ENCODE measurements at places on chromosomes 11 and 22.

DNA sequence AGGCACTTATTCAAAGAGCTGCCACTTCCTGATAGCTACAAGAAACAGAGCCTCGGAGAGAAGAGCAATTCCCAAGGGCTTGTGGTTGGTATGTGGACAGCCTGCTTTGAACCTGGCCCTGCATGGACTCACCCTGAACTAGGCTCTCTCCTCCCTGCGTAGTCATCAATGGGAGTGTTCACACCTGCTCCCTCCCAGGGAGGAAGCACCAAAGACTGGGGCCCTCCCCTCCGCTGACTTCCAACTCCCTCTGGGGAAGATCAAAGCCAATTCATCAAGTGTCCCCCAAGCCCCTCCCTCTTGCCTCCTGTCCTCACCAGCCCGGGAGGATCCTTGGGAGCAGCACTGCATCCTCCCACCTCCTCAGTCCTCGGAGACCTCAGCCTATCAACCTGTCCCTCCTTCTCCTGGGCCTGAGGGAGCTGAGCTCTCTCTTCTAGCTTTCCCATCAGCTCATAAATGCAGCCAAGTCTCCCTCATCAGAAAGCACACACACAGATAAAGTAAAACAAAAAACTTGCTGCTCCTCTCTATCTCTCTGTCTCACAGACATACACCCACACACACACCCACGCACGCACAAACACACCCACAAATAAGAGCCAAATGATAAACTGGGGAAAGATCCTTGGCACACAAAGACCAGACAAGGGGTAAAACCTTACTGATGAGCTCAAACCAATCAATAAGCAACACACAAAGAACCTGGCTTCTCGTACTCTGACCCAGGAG lies 3.3 kb downstream of the A4GALT start:
- no peak for DNase-seq

GRCh38 chr11:35253237-35253636 lies 114.3 kb downstream of the CD44 start:
- no peak for DNase-seq

DNA sequence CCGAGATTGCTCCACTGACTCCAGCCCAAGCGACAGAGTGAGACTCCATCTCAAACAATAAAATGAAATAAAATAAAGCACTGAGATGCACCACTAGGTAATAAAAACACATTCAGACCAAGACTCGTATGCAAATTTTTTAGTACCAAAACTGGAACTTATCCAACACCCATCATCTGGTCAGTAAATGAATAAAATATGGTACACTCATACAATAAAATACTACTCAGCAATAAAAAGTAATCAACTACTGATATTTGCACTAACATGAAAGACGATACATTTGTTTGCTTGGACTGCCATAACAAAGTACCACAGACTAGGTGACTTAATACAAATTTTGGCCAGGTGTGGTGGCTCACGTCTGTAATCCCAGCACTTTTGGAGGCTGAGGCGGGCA lies 17.8 kb upstream of the POLD3 start:
- no peak for DNase-seq

GRCh38 chr11:8003187-8003586 lies 16.1 kb downstream of the EIF3F start:
- DNase-seq = no peak

DNA sequence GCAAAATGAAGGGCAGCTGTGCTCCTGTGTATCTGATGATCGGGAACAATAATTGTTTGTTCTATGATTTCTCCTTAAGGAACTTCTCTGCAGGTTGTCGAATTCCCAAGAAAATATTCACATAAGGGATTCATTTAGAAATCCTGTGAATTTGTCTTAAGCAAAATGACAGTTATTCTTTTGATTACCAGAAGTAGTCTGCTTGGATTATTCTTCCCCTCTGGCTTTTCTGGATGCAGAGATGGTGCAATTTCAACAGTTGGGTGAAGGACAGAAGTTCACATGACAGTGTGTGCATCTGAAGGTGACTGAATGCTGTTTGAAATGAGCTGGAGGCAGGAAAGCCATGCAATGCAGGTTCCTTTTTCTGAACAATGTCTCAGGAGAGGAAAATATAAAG lies 137.2 kb upstream of the MTMR2 start:
- no peak for DNase-seq

GRCh38 chr22:44389181-44389580 lies 76.4 kb upstream of the SHISAL1 start:
- no peak for DNase-seq

- no peak for DNase-seq
Observed at GRCh38 chr11:132330515-132330914, 960.1 kb downstream of the NTM start.

- no peak for DNase-seq
Observed at GRCh38 chr11:92790366-92790765, 179.1 kb upstream of the MTNR1B start.

- DNase-seq = no peak
Observed at GRCh38 chr11:129211397-129211796, 19.3 kb upstream of the ARHGAP32 start.

- DNase-seq = no peak
Observed at GRCh38 chr22:23754220-23754919, at the start of gene VPREB3. Gene VPREB3, minus strand, starts transcription at chr22:23754425. Its CDS starts 62 bp downstream, at chr22:23754363.

GRCh38 chr22:27980424-27981148 lies 61.5 kb upstream of the PITPNB start:
- DNase-seq = no peak

DNA sequence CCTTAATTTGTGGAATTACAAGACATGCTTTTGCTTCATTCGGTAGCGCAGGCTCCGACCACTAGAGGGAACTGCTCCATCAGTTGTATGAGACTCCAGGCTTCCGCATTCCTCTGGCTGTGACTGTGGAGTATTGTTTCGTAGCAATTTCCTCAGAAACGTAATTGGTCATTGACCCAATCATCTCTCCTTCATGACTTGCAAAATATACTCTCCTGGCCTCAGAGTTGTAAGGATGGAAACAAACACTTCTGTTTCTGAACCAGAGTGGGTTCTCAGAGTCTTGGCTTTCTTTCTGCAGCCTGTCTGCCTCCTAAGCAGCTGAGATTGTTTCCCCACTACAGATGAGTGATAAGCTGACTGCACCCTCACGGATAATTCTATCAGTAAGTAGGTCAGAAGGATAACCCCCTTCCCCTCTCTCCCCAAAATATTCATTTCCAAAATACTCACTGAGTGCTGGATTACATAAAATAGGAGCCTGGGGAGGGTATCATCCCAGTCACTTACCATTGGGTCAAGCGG lies 146.8 kb upstream of the ZC3H12C start:
- peak; percentile 15 for DNase-seq

- DNase-seq = no peak
Observed at GRCh38 chr11:100863080-100863581, 176.0 kb downstream of the ARHGAP42 start.

DNA sequence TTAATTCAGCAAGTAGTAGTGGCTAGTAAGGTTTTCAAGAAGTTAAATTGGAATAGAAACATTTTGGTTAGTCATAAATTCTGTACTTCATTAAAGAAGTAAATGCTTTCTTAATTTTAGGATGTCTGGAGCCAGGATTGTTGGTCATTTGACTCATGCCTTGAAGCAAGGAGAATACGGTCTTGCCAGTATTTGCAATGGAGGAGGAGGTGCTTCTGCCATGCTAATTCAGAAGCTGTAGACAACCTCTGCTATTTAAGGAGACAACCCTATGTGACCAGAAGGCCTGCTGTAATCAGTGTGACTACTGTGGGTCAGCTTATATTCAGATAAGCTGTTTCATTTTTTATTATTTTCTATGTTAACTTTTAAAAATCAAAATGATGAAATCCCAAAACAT lies 25.8 kb downstream of the ACAT1 start:
- no peak for DNase-seq

- DNase-seq = no peak
Observed at GRCh38 chr11:32388871-32389770, 46.2 kb downstream of the WT1 start.

DNA sequence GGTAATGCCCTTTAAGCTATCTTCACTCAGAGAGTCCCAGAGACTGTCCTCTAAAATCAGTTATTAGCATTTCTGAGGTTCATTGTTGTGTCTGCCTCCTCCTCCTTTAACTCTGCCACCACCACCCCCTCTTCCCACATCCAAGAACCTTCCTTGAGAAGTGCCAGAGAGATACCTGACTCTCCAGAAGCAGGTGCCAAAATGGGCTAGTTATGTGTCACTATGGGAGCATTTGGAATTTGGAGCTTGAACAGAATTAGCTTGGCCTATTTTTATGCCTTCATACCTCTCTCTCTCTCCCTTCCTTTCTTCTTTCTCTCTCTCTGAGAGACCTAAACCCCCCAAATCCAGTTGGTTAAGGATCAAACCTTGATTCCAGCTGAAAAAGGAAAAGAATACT lies 75.9 kb downstream of the AMOTL1 start:
- DNase-seq = no peak

GRCh38 chr22:23530766-23531282 lies 49.3 kb downstream of the IGLL1 start:
- no peak for DNase-seq

GRCh38 chr11:43830928-43831440 lies 49.6 kb upstream of the ALKBH3 start:
- DNase-seq = peak; percentile 39

DNA sequence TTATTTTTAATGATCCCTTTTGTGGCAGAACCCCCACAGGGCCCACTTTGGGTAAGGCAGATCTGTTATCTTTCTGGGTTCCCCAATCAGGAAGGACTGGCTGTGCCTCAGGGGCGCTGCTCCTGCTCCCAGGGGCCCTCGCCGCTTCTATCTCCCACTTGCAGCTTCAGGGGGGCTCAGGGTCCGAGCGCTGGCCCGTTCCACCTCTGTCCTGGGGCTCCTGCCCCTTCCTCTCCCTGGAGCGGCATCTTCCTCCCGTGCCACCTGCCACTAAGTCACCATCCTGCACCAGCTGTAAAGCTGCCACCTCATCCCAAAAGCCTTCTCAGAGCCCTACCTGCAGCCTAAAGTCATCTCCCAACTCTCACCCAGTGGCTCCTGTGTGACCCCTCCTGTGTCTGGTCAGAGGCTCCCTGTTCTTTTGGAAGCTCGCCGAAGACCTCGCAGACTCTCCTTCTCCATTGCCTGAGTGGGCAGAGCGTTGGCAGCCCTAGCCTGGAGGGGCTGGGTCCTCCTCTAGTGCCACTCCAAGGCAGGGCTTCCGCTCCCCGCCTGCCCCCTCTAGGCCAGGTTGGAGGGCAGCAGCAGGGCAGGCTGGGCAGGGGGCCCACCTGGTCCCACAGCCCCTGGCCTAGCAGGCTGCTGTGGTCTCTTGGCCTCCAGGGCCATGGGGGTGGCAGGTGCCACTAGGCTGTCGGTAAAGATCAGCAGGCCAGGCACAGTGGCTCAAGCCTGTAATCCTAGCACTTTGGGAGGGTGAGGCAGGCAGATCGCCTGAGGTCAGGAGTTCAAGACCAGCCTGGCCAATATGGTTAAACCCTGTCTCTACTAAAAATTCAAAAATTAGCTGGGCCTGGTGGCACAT lies 106.7 kb downstream of the MORC2 start:
- no peak for DNase-seq

- no peak for DNase-seq
Observed at GRCh38 chr11:68028802-68029545, 1.5 kb upstream of the NDUFS8 start.

DNA sequence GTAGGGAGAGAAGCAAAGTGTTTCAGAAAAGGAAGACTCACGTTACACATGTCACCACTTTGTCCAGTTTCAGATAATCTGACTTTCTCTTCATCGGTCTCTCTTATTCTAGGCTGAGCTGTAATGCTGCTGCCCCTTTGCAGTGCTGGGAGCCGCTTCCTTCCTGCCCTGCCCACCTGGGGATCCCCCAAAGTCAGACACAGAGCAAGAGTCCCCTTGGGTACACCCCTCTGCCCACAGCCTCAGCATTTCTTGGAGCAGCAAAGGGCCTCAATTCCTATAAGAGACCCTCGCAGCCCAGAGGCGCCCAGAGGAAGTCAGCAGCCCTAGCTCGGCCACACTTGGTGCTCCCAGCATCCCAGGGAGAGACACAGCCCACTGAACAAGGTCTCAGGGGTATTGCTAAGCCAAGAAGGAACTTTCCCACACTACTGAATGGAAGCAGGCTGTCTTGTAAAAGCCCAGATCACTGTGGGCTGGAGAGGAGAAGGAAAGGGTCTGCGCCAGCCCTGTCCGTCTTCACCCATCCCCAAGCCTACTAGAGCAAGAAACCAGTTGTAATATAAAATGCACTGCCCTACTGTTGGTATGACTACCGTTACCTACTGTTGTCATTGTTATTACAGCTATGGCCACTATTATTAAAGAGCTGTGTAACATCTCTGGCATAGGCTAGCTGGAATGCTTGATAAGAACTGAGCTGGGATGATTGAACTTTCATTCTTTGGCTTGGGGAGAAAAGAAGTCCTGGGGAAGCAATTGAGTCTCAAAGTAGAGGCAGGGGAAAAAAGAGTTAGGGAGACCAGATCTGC lies 31.2 kb upstream of the SMIM35 start:
- no peak for DNase-seq

- no peak for DNase-seq
Observed at GRCh38 chr11:86809561-86809960, 9.2 kb downstream of the PRSS23 start.

DNA sequence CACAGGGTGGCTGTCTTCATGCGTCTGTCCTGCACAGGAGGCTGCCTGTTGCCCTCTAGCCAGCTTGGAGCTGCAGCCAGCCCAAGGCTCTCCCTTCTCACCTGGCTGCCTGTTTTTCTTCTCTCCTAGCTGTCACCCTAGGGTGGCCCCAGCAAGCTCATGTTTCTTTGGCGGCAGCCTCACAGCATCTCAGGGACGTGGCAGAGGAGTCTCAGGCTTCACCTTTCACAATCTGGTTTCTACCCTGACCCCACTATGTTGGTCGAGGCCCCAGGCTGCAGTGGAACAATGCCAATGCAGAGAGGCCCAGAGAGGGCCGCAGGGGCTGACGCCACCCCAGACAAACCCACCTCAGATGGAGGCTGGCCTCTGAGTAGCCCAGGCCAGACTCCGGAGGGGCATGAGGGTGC lies 2.5 kb upstream of the CLDN5 start:
- DNase-seq = no peak

GRCh38 chr22:48743601-48744282 lies 1083.9 kb downstream of the BRD1 start:
- no peak for DNase-seq

- no peak for DNase-seq
Observed at GRCh38 chr11:100224541-100225034, 462.5 kb upstream of the ARHGAP42 start.

DNA sequence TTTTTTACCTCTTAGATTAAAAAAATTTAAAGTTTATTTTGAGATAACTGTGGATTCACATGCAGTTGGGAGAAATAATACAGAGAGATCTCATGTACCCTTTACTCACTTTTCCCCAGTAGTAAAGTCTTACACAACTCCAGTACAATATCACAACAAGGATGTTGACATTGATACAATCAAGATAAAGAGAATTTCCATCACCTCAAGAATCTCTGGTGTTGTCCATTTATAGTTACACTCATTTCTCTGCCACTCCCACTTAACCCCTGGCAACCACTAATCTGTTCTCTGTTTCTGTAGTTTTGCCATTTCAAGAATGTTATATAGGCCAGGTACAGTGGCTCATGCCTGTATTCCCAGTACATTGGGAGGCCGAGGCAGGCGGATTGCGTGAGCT lies 10.5 kb upstream of the ZBED5 start:
- DNase-seq = no peak

- no peak for DNase-seq
Observed at GRCh38 chr22:38852522-38852921, 8.7 kb upstream of the NPTXR start.

Measured in stimulated activated CD4-positive, alpha-beta T cell treated with anti-CD3 and anti-CD28 coated beads, TNF-alpha, amount 100 ng/mL, for 24 hours (primary cell).